ENCODE measurements at places on chromosomes 1 and 21.

- DNase-seq, result no peak
Measured at GRCh38 chr1:237769916-237770315, 120.8 kb downstream of the ZP4 start.

DNA sequence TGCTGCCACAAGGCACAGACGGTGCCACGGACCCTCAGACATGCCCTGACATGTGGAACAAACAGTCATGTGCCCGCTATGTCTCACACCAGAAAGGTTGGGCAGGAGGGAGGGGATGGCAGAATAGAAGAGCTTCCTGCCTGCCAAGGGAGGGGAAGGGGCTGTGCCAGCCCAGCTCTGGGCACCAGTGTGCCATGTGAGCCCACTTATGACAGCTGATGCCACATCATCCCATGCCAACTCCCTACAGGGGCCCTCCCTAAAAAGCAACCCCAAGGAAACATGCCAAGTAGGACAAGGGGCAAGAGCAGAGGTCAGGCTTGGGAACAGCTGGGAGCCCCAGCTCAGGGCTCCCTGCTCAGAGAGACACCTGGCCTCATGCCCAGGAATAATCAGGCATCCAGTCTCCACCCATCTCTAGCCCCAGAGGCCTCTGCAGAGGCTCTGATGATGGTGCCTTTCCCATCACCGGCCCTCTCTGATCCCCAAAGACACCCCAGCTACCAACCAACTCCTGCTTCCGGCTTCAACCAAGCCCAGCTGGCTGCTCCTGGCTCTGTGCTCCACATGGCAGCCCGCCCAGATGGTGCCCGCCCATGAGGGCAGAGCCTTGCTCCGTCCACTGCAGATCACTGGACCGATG, 10.3 kb downstream of the ADGRB2 start:
- DNase-seq, result no peak

GRCh38 chr1:220628431-220628830, 61.7 kb upstream of the C1orf115 start:
- no peak for DNase-seq

DNA sequence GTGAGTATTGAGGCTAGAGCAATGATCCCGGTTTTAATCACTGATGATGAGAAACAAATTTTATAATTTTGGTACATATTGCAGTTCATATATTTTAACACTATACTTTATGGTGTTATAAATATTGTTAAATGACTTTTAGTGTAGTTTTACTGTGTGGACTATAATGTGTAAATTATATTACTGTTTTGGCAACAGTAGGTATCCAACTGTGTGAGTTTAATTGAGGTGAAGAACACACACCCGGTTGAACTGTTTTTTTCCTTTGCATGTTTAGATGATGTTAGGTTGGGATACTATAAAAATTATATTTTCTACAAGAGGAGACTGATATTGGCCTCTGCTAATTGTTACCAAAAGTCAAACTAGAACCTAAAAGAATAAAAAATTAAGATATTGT, 166.5 kb downstream of the SDCCAG8 start:
- DNase-seq, result no peak

DNA sequence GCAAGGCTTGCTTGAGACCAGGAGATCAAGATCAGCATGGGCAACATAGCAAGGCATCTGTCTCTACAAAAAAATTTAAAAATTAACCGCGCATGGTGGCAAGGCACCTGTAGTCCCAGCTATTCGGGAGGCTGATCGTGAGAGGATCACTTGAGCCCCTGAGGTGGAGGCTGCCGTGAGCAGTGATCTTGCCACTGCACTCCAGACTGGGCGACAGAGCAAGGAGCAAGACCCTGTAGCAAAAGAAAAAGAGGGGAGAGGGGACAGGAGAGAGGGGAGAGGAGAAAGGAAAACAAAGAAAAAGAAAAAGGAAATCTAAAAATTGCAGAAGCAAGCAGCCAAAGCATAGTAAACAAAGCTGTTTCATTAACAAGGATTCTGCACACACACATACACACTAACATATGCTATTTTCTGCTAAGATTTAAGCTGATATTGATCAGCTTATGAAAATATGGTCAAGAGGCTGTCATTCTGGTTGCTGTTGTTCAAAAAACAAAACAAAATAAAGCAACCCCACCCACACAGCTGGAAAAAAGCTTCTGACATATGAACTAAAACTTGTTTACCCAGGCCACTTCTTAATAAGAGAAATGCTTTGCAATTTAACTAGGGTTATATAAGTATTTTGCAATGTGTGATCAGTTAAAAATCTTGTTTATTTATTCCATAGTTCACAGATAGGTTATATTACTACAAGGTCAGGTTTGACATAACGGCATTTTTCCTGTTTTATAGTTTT, 1.8 kb downstream of the ARNT start:
- DNase-seq, result no peak
